CD4-positive, alpha-beta T cell treated with Interleukin-15 for 4 hours (primary cell): ENCODE measurements at places on chromosomes 3 and 15.

- DNase-seq, result no peak
Measured at GRCh38 chr3:141323936-141324704, 44.2 kb upstream of the ZBTB38 start.

DNA sequence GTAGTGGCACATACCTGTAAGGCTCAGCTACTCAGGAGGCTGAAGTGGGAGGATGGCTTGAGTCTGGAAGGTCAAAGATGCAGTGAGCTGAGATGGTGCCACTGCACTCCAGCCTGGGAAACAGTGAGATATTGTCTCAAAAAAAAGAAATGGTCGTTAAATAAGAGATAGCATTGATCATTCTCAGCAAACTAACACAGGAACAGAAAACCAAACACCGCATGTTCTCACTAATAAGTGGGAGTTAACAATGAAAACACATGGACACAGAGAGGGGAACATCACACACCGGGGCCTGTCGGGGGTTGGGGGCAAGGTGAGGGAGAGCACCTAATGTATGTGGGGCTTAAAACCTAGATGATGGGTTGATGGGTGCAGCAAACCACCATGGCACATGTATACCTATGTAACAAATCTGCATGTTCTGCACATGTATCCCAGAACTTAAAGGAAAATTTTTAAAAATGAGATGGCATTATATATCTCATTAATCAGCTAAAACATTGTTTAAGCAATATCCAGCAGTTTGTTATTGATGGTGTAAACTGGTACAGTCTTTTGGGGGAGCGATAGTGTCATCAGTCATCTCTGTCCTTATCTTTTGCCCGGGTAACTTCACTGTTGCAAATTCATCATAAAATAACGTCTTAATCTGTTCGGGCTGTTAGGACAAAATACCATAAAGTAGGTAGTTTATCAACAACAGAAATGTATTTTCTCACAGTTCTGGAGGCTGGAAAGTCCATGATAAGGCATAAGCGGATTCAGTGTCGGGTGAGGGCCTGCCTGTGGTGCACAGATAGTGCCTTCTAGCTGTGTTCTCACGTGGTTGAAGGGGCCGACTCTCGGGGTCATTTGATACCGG is 1.7 kb upstream of the MAN2A2 start:
- no peak for DNase-seq

GRCh38 chr3:149615731-149616221 is 42.0 kb downstream of the WWTR1 start:
- DNase-seq, result no peak

DNA sequence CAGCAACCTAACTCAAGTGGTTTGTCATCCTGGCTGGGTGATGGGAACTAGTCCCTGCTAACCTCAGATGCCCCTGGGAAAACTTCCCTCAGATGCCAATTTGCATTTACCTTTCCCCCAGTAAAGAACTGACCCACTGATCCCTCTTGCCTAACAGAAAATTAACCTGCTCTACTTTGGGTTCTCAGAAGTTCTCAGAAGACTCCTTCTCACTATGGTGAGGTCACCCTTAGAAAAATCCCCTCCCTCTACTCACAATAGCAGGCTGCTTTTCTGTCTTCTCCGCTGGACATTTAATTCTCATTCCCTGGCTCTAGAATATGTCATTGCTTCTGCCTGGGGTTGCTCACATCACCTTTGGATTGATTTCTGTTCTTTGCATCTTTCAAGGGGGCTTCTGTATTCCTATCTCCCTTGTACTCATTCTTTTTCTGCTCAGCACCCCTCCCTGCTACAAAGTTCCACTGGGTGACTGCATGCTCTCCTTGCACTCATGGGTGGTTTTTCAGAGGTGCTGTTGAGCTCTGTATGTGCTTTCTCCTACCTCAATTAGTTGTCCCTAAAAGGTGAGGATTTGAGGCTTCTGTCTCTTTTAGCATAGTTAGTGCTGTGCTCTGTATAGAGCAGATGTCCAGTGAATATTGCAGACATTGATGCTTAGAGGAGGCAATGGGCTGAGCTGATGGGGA is 869 bp downstream of the PLA1A start:
- DNase-seq, result no peak

- DNase-seq, result no peak
Measured at GRCh38 chr3:4006288-4006687, 207.1 kb downstream of the LRRN1 start.

GRCh38 chr15:97009031-97009431 is 678.5 kb downstream of the NR2F2 start:
- no peak for DNase-seq

GRCh38 chr3:101943029-101943428 is 93.7 kb downstream of the NFKBIZ start:
- no peak for DNase-seq

DNA sequence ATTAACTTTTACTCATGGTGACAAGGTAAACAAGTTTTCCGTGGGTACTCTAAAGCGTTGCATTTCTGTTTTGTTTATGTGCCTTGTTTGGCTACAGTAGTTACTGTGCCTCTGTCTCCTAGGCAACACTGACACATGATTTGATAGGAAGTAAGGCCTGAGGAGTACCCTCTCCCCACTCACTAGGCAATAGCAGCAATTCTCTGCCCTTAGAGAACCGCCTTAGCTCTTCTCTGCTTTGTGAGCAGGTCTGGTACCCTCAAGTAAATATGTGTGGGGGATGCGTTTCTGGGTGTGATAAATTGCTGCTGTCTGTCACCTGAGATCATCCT is at the start of gene IL5RA:
Gene IL5RA (minus strand): TSS at position 76 of the 332 bp plus-strand sequence. CDS start 5,390 bp downstream, outside the sequence.
- DNase-seq, result peak; percentile 71

GRCh38 chr15:63065262-63066221 is 23.0 kb downstream of the TPM1 start:
- DNase-seq, result no peak

- DNase-seq, result no peak
Measured at GRCh38 chr15:52217186-52217585, 26.0 kb upstream of the GNB5 start.

DNA sequence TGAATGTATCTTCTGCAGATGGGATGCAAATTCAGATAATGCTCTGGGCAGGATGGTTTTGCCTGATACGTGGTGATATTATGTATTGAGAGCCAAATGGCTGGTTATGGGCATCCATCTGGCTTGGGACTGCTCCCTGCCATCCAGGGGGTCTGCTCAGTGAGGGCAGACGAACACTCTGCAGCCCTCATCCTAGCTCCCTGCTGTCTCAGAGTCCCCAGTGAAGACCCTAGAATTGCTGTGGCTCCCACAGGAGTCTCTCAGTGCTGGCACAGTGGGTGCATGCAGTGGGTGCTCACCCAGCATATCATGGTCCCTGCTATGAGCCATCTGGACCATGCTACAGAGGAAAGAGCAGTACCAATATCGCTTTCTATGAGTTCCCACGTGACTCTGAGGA is 10.3 kb downstream of the CX3CR1 start:
- DNase-seq, result no peak

DNA sequence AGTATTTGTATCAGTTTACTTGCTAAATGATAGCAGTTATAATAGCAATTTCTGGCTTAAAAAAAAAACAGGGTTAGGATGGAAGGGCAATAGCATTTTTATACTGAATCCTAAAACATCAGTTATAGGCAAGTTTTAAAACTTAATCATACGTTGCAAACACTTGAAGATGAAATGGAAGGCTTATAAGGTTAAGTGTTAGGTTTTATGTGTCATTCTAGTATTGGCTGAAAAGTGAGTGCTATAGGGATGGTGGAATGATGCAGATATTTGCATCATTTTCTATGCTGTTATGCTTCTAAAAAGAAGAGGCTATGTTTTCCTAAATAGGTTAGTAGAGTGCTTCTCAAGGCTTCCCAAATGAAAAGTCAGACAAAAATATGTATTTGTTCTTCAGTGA is 23.3 kb downstream of the ARIH1 start:
- no peak for DNase-seq

GRCh38 chr3:38349684-38350359 is 3.2 kb downstream of the XYLB start:
- DNase-seq, result no peak

DNA sequence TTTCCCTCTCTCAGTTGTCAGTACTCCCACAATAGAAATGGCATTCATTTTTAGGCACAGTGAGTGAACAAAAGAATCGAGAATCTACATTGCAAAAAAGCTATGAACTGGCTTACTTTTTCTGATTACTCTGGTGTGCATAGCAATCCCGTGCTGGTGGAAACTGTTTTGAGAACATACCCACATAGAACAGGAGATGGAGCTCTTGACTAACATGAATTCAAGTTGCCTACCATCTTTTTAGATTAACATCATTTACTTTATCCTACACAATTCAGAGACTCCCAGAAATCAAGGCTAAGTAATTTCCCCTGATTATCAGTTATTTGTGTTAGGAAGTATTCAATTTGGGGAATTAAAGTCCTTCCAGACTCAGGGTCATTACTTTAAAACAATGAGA is 326.6 kb downstream of the ARPP21 start:
- no peak for DNase-seq

- no peak for DNase-seq
Measured at GRCh38 chr15:93241696-93242585, 152.9 kb upstream of the RGMA start.

GRCh38 chr3:9721015-9721699 is 10.4 kb upstream of the BRPF1 start:
- no peak for DNase-seq

DNA sequence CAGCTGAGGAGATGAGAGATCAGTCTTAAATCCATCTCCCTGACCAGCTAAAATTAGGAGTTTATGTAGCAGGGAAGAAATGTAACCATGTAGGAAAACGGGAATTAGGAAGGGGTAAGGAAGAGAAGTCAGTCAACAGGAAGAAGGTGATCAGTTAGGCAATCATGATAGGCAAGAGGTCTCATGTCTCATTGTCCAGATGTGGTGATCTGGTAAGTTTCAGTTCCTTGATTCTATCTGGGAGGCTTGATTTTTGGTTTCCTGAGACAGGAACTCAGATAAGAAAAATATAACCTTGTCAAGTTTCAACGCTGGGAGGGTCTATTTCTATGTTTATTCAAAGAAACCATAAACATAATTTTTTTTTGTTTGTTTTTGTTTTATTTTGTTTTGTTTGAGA is 40.3 kb upstream of the TBC1D5 start:
- DNase-seq, result no peak

DNA sequence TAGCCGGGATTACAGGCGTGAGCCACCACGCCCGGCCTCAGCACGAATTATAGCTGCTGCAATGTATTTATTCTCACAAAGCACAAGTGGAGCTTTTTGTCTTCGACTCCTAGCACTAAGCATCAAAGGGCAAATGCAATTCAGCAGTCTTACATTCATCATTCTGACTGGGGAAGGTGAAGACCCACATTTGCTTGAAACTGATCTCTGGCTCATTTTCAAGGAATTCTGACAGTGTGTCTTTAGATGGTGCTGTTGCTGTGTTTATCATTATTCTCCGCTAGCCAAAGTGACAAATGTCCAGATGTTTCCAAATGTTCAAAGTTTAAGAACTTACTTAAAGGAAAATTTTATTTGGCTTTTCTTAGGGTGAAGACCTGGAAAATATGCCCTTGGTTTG is 55.9 kb downstream of the SGO1 start:
- no peak for DNase-seq

DNA sequence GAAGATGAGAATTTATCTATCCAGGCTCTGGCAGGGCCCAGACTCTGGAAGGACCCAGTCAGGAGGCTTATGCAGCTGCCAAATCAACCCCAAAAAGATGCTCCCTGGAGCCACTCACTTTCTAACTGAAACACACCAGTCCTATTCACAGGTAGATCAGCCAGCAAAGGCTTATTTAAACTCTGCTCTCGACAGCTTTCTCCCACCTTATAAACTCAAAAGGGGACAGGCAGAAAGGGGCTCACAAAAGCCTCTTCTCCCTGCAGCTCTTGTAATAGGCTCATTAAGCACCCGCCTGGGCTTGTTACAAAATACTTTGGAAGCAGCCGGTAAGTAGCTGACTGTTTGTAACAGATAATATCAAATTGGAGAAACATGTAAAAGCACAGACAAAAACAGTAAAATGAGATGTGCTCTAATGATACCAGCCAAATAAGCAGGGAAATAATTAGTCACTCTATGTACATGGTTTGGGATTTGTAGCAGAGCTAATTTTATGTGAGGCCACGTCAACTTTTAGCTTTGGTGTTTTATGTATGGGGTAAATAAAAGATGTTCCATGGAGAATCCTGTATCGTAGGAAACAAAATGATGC is 213.8 kb downstream of the NR2F2 start:
- no peak for DNase-seq

DNA sequence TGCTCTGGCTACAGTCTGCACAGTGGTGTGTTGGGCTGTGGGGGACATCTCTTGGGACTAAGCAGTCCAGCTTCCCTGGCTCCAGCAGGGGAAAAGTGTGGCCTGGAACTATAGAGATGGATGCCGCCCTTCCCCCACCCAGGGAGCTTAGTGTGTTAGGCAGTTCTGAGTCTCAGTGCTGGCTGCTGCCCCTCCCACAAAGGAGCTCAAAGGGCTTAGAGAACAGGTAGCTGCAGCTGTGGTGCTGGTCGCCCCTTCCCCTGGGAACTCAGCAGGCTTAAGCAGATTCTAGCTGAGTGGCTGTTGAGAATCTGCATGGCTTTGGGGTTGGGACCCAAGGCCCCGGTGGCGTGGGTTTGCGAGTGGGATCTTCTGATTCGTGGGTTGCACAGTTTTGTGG is 190.8 kb downstream of the PDCD6IP start:
- no peak for DNase-seq

DNA sequence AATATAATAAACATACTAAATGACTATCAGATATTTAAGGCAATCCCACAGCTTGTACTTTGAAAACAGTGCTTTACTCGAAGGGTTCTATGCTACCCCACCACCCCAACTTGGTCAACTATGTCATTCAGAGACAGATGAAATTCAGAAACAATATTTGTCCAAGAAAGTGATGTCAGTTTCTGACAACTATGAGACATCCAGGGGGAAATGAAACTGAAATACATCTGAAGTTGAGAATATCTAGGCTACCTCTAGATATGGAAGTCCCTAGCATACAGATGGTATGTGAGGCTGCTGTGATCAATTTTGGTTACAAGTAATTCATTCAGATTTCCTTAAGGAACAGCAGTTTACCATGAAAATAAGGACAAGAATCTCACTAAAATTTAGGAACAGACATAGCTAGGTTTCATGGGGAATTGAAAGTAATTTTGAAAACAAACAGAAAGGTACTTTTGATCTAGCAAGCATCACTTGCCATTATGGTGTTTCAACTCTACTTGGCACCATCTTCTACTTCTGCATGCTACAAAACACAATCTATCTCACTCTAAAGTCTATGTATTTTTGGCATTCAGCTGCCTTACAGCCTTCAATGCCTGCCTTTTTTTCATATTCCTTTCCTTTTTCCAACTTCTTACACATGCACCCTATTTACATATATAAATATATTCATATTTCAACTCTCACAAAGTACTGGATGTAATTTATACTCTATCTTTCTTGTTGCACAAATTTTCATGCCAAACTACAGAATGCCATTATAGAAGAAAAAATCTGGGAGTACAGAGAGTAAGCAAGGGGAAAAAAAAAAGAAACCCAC is 21.7 kb downstream of the ATG3 start:
- DNase-seq, result no peak

- no peak for DNase-seq
Measured at GRCh38 chr3:73052857-73053256, 8.6 kb upstream of the EBLN2 start.

- no peak for DNase-seq
Measured at GRCh38 chr3:105997800-105998526, 129.2 kb upstream of the CBLB start.

GRCh38 chr15:48978638-48979037 is 14.9 kb upstream of the SHC4 start:
- DNase-seq, result no peak
